GM23338 (cell line): ENCODE measurements at places on chromosomes 3 and 15.

- DNase-seq: peak; percentile 36
These were observed 45.5 kb upstream of the HERC1 start for GRCh38 chr15:63879211-63879610.

- DNase-seq: peak; percentile 59
These were observed 89.3 kb upstream of the P2RY1 start for GRCh38 chr3:152745646-152746045.

GRCh38 chr3:10599444-10599843 is 94.1 kb upstream of the ATP2B2 start:
- DNase-seq: no peak

DNA sequence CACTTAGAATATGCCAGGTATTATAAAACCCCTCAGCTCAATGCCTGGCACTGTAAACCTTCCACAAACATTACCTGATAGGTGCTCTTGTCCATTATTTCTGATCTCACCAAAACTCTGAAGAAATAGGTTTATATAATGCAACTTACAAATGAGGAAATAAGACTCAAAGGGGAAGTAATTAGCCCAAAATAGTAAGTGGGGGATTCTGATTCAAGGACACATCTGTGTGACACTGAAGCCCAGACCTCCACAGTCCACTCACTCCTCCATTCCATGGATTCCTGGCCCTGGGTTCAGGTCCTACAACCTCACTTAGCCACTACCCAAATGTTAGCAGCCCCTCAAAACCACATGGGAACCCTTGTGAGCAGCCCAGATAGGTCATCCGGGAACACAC is 49.9 kb downstream of the TRANK1 start:
- DNase-seq: no peak

GRCh38 chr3:65627062-65627461 is 411.7 kb downstream of the MAGI1 start:
- no peak for DNase-seq

- peak; percentile 19 for DNase-seq
These were observed 216.4 kb upstream of the DPPA4 start for GRCh38 chr3:109553591-109554371.

DNA sequence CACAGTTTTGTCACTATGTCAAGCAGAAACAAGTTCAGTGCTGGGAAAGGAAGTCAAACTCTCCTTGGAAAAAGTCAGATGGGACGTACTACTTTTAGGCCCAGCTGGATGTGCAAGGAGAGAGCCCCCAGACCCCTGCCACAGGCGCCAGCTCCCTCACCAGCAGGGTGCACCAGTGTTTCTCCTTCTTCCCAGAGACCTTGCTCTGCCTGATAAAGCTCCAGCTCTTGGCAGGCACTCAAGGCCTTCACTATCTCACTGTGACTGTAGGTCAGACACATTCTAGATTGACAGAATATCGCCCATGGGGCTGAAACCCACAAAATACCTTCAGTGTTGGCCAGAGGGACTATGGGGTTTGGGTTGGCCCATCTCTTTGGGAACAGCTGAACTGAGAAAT is 54.8 kb upstream of the CHRNB4 start:
- peak; percentile 36 for DNase-seq

DNA sequence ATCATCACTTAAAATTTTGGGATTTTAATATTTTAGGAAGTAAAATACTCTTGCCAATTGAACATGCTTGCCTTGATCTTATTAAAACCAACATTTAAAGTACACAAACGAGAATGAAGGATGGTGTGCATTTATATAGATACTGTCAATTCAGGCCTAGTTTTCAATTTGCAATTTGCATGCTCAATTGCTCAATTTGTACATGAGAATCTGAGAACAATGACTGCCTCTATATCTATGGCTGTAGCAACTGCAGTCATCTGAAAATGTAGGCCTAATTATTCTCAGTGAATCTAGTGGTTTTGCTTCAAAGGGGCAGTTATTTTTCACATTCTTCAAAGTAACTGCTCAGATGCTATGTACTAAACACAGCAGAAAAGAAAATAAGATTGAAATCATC is 18.8 kb downstream of the ZBBX start:
- no peak for DNase-seq

DNA sequence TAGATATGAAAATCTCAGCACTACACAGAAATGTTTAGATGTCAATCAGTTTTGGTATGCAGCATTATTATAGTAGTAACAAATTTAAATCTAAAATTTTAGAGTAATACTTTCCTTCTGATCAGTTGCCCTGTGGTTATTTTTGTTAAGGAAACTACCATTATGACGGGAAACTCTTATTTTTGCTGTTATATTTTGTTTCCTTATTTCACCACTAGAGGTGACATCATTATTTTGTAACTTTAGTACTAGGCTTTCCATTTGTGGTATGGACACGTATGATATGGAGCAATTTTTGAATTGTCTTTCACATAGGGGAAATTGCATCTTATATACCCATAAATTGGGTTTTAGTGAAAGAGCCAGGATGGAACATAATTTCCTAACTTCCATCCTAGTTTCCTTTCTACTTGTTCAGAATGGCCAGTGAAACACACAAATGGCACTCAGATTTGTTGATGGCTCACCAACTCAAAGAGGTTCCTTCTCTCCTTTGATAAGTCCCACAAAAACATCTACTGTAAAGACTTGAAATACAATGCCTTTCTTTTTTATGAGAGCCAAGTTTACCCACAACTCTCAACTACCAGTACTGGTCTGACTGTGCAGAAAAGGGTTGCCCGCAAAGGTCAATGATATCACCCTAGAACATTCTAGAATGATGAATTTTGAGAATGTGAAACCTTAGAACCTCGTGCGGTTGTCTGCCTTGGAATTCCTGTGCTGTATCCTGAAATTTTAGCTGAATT is 19.4 kb upstream of the PPP4R2 start:
- DNase-seq: no peak

GRCh38 chr3:168648321-168648720 is 552.6 kb upstream of the GOLIM4 start:
- DNase-seq: no peak

DNA sequence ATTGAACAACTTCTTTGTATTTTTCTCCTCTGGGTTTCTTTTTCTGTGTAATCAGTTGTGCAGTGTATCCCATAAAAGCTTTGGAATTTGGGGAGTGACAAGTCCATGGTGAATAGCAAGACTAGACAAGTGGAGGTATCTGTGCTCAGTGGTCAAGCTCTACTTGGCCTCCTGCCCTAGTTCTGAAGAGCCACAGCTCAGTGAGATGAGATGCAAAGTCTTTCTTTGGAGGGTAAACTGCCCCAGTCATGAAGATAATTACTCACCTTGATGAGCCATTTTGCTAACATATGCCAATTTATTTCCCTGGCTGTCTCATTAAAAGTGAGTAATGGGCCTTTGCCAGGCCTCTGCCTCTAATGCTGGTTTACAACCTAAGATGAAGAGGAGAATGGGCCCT is 271.2 kb upstream of the TRIM42 start:
- no peak for DNase-seq

DNA sequence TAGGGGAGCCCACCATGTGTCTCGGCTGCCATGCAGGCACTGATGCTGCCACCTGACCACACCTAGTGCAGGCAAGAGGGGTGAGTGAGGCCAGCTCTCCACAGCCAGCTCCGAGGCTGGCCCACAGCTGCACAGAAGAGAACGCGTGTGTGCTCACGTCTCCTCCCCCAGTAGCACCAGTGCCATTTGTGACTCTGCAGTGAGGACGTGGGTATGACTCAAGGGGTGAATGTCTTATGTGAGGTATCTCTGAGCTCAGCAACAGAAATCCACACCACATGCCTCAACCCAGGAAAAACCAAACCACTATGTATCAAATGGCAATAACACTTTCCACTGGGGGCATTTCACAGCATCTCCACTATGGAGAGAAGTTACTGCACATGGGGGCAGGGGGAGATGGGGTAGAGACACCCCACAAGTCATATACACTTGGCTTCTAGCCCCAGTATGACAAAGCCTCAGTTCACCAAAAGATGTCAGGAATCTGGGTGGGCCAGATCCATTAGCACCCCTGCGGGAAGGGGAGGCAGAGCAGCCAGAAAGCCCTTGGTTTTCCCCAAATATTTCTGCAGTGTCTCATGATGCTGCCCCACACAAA is 87.6 kb downstream of the LRIG1 start:
- DNase-seq: no peak

- no peak for DNase-seq
These were observed 61.5 kb upstream of the FNDC3B start for GRCh38 chr3:171977860-171978259.

DNA sequence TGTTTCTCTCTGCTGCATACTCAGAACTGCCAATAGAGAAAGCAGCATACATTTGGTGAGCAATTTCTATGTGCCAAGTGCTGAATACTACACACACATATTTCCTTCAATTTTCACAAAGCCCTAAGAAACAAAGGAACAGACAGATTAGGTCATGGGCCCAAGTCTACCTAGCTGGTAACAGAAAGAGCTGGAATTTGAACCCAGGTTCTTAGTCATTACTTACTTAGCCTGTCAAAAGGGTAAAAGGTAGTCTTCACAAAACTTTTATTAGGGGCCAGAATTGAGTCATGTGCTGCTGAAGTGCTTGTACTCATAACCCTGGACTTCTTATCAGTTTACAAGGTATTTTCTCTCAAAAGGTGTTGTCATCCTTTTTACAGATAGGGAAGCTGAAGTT is 10.4 kb upstream of the ABHD17C start:
- no peak for DNase-seq

DNA sequence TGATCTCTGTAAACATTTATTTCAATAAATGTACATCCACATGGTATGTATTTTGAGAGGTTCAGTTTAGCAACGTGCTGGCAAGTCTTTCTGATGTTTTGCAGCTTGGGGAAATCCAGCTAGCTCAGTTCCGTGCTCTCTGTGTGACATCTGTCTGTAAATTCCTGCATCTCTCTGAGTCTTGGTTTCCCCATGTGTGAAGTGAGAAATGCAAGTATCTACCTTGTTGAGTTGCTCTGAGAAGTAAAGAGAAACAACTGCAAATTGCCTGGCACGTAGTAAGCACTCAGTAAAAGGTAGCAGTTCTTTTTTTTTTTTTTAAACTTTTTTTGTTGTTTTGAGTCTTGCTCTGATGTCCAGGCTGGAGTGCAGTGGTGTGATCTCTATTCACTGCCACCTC is 30.2 kb upstream of the MORF4L1 start:
- no peak for DNase-seq

GRCh38 chr3:129282727-129283327 is 4.2 kb downstream of the HMCES start:
- DNase-seq: no peak

DNA sequence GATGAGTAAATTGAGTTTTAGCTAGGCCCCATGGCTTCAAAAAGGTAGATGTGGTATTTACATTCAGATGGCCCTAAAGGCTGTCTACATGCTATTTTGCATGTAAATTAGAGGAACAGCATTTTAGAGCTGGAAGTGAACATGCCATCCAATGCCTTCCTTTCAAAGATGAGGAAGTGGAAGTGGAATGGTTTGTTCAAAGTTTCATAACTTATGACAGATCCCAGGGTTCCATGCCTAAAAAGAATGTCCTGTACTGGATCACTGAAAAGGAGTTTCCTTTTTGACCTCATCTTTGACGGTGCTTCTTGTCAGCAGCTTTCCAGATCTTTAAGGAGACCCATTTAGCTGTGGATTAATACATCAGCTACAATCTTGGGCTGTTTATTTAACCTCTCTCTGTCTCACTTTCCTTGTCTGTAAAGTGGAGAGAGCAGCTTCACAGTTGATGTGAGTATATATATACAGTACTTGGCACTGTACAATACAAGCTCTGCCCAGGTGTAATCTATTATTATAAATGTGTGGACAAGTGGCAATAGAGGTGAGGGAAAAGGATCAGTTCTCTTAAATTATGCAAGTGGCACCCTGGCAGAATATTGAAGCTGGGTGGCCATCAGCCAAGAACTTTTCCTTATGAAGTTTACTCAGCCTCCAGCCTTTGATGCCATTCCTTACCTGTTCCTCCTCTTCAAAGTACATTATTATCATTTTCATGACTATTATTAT is 68.7 kb upstream of the GOLGA8B start:
- DNase-seq: no peak

DNA sequence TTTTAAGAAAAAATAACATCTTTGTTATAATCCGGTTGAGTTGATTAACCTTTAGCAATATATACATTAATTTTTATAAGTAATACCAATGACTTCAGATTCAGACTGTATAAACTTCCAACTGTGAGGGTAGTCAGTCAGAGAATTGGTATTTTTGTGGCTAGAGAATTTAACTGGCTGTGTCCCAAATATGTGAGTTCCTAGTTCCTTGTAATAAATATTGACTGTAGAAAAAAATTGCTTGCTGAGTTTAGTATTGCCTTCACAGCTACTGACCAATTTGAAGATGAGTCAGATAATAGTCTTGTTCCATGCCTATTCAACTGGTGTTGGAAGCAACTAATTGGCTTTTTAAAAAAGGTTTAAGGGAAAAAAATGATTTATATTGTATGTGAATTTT is 210.8 kb downstream of the GAP43 start:
- no peak for DNase-seq

- no peak for DNase-seq
These were observed 33.5 kb downstream of the PCCB start for GRCh38 chr3:136283627-136284026.

DNA sequence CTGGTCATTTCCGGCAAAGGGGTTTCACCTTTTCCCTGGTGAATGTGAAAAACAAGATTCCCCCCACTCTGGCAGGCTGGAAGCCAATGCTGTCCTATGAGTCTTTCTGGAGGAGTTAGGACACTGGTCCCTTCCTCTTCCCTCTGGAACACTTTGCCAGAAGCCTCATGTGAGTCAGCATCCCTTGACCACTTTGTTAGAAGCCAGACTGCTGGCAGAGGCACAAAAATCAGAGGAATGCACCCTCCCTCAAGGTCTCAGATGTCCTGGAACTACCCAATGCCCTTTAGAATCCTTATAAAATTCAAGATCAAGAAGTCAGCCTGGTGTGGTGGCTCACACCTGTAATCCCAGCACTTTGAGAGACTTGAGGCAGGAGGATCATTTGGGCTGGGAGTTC is 26.6 kb downstream of the ITGB5 start:
- DNase-seq: no peak

DNA sequence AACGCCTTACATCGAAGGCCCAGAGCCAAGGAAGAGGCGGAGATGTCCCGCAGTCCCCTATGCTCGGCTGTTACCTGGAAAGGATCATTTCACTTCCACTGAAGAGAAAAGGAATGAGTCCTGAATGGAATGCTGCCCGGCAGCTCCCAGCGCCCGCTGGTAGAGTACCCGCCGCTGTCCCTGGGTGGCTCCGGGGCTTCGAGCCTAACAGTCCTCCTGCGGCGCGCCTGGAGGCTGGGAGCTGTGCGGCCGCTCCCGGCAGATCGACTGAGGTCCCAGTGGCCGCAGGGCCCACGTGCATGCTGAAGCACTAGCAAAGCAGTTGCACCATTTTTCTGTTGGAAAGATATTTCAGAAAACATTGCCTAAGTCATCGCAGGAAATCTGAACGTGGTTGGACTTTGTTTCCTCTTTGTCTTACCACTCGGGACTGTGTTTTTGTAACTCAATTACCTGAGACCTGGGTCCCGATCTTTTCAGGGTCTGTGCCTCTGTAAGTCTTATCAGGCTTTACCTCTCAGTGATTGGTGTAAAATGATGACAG is 984 bp downstream of the RNU6-1 start:
- DNase-seq: peak; percentile 93

- no peak for DNase-seq
These were observed 117.5 kb upstream of the PPP2R3A start for GRCh38 chr3:135848051-135848450.

GRCh38 chr3:60187343-60187742 is 1063.9 kb downstream of the FHIT start:
- no peak for DNase-seq
